Nephron progenitor cell (in vitro differentiated cells): ENCODE measurements at places on chromosomes 7 and 10.

DNA sequence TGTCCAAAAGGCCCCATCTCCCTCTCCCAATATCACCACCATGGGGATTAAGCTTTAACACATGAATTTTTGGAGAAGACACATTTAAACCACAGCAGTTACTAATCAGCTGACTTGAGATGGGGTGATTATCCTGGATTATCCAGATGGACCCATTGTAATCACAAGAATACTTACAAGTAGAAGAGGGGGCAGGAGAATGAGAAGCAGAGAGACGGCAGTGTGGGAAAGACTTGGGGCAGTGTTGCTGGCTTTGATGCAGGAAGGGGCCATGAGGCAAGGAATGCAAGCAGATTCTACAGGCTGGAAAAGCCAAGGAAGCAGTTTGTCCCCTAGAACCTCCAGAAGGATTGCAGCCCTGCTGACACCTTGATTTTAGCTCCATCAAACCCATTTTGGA lies 30.7 kb upstream of the INMT start:
- no peak for DNase-seq

- no peak for DNase-seq
Observed at GRCh38 chr7:80131675-80132435, 2.8 kb upstream of the GNAI1 start.

DNA sequence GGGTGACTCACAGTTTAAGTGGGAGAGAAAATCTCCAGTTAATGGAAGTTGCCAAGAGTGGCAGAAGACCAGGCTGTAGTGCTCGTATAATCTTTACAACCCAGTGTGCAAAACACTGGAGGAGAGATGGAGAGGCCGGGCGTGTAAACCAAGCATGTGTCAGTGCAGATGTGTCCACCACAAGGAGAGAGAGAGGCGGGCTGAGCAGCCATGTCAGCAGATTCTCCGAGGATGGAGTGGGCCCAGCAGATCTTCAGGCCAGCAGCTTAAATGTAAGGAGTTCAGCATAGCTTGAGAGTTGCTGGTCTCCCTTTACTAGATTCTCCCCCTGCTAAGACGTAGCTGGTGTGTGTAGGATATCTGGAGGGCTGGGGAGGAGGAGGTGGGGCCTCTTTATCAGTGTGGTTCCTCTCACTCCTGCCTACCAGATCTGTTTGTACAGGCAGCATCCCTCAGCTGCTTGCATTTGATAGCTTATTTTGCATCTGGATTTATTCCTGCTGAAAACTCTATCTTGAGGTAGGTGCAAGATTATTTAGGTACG lies 13.7 kb downstream of the BPGM start:
- DNase-seq: no peak

DNA sequence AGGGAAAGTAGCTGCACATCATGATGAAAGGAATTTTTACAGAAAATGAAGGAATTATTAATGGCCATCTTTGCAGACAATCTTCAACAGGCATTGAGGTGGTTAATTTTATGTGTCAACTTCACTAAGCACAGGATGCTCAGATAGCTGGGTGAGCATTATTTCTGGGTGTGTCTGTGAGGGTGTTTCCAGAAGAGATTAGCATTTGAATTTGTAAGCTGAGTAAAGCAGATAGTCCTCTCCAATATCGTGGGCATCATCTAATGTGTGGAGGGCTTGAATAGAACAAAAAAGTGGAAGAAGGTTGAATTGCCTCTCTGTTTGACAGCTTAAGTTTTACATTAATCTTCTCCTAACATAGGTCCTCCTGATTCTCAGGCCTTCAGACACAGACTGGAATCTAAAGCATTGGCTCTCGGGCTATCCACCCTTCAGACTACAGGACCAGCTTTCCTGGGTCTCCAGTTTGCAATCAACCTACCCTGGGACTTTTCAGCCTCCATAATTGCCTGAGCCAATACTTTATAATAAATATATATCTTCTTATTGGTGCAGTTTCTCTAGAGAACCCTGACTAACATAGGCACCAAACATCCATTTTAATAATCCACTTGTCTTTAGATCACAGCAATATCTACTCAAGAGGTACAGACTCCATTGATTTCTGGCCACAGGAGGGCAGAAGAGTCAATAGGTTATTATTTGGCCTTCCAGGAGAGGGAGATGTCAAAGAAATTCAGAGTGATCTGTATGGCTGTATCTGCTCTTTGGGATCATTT lies 10.5 kb upstream of the CRPPA start:
- DNase-seq: no peak

GRCh38 chr7:79820387-79820786 lies 314.2 kb upstream of the GNAI1 start:
- peak; percentile 20 for DNase-seq

DNA sequence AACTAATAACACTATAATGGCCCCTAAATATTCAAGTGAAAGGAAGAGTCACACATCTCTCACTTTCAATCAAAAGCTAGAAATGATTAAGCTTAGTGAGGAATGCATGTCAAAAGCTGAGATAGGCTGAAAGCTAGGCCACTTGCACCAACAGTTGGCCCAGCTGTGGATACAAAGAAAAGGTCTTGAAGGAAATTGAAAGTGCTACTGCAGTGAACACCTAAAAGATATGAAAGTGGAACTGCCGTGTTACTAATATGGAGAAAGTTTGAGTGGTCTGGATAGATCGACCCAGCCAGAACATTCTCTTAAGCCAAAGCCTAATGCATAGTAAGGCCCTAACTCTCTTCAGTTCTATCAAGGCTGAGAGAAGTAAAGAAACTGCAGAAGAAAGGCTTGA lies 12.1 kb upstream of the SNX13 start:
- DNase-seq: no peak

DNA sequence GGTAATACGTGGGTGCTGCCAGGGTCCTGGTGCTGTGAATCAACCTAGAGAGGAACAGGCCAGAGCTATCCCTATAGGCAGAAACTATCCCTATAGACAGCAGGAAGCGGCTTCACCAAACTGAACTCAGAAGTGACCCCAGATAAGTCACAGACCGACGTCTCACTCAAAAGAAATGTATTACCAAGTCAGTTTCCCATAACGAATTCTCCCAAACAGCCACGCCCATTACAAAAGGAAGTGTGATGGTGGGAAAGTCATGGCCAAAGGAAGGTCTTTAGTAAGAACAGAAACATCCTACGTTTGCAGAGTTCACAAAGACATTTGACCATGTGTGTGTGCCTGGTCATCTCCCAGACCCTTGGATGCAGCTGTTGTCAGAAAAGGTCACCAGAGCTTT lies 470.8 kb upstream of the ADARB2 start:
- no peak for DNase-seq

DNA sequence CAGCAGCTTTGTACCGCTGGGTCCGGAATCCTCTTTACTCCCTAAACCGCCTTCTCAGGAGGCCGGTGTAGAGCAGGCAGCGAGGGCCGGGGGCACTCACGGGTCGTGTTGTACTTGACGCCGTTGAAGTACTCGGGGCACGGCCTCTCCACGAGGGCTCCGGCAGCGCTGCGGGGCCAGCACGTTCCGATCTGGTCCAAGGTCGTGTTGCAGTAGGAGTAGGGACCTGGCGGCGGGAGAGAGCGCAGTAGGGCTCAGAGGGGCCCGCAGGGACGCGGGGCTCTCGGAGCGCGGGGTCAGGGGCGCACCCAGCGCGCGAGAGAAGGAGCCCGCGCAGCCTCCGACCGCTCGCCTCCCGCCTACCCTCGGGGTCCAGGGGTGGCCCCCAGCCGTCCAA lies 443 bp downstream of the CRHR2 start:
- DNase-seq: peak; percentile 48

DNA sequence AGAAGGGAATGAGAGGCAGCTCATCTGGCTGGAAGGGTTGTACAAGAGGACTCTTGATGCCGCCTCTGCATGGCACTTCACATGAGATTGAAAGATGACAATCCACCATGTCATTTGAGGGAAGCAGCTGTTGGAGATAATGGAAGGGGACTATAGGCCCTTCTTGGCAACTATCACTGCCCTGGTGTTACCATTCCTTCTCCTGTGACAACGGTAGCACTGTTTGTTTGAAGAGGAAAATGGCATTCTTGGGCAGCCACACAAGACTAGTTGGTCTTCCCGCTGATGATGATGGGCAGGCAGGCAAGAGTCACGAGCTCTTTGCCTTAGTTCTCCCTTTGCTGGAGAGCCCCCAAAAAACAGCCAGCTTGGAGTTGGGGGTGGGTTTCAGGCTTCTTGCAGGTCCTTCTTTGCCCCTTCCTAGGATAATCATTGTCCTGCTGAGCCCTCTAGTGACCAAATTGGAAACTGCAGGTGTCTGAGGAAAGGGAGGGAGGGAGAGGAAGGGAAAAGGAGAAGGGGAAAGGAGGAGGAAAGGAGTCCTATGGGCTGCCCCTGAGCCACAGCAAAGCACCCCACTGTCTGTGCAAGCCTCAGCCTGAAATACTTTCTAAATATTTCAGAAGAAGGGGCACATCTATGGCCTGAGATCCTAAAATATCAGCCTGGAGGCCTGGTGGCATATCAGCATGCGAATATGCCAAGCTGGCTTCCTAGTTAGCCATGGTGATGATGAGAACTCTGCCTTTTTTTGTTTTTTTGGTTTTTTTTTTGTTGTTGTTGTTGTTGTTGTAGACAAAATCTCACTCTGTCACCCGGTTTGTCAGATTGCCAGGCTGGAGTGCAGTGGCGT lies 165.6 kb upstream of the KMT2E start:
- DNase-seq: peak; percentile 84

- no peak for DNase-seq
Observed at GRCh38 chr7:129650056-129650758, 38.7 kb downstream of the NRF1 start.

DNA sequence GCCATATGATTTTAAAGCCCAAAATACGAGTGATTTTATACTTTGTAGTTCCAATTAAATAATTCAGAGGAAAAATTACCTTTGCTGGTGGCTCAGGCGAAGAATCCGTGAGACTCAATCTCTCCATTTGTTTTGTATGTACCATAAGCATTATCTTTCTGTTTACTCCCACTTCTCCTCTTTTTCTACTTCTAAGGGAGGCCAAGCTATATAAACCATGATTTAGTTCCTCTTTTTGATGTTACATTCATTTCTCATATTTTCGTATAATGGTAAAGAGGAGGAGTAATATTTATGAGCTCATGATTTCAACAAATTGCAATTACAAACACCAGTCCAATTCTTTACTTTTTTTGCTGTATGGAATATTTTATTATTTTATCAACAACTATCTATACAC lies 50.6 kb upstream of the TES start:
- DNase-seq: no peak

- no peak for DNase-seq
Observed at GRCh38 chr10:16943295-16944285, 126.4 kb upstream of the RSU1 start.

GRCh38 chr7:6413637-6414036 lies 34.1 kb downstream of the DAGLB start:
- no peak for DNase-seq

DNA sequence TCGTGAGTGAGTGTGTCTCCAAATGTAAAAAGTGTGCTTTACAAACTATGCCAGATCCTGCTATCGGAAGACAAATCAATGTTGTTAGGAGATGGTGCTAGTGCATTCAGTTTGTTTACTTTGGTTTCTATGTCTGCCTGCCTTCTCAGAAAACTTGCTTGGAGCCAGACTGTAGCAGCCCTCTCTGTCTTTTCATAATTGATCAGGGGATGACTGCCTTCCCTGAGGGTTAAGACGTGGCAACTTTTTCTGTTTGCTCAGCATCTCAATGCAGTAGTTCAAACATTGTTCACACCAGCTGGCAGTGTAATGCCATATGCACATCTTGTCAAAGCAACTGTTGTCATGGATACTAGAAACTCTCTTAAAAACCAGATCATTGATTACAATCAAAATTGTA lies 118.5 kb downstream of the FOXP2 start:
- no peak for DNase-seq

- DNase-seq: no peak
Observed at GRCh38 chr10:57946833-57947232, 320.9 kb downstream of the IPMK start.

GRCh38 chr7:10934292-10934691 lies 39.4 kb upstream of the PHF14 start:
- no peak for DNase-seq

- no peak for DNase-seq
Observed at GRCh38 chr10:69745698-69746097, 56.0 kb upstream of the COL13A1 start.

GRCh38 chr7:41245916-41246315 lies 457.0 kb downstream of the INHBA start:
- DNase-seq: no peak

- peak; percentile 40 for DNase-seq
Observed at GRCh38 chr7:2016761-2017480, 215.8 kb downstream of the MAD1L1 start.

DNA sequence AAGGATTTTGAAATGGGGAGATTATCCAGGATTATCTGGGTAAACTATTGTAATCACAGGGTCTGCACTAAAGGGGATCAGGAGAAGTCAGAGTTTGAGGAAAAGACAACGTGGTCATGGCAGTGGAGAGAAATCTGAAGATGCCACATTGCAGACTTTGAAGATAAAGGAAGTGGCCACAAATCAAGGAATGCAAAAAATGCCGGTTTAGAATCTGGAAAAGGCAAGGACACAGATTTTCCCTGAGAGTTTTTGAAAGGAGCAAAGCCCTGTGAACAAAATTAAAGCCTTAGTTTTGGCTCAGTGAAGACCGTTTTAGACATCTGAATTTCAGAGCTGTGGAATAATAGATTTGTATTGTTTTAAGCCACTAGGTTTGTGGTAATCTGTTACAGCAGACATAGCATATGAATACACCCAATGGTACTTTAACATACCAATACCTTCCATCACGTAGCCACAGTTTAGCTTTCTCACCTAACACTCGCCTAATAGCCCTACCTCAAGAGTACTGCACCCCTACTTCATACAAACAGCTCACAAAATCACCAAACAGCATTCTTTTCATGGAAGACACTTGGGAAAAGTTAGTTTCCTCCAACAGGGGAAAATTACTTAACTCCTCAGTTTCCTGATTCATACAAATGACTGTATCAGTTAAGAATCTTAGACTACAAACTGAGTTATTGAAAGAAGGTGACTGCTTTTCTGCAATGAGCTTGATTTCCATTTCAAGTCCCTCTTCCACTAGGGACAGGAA lies 446.5 kb downstream of the INHBA start:
- no peak for DNase-seq

GRCh38 chr7:128381161-128381821 lies 19.8 kb upstream of the PRRT4 start:
- peak; percentile 57 for DNase-seq

- DNase-seq: peak; percentile 16
Observed at GRCh38 chr10:87656431-87657072, 3.1 kb upstream of the PAPSS2 start.

GRCh38 chr10:132570771-132571649 lies 33.4 kb downstream of the INPP5A start:
- no peak for DNase-seq
